ENCODE measurements at places on chromosomes 3 and 15.

GRCh38 chr3:171178714-171179113, 152.2 kb upstream of the SLC2A2 start:
- DNase-seq, result no peak

GRCh38 chr3:142768338-142768737, 44.5 kb downstream of the TRPC1 start:
- no peak for DNase-seq

GRCh38 chr3:195255176-195255500, 15.8 kb downstream of the XXYLT1 start:
- DNase-seq, result no peak

- no peak for DNase-seq
These were observed 21.1 kb downstream of the GCNT3 start for GRCh38 chr15:59632714-59633113.

DNA sequence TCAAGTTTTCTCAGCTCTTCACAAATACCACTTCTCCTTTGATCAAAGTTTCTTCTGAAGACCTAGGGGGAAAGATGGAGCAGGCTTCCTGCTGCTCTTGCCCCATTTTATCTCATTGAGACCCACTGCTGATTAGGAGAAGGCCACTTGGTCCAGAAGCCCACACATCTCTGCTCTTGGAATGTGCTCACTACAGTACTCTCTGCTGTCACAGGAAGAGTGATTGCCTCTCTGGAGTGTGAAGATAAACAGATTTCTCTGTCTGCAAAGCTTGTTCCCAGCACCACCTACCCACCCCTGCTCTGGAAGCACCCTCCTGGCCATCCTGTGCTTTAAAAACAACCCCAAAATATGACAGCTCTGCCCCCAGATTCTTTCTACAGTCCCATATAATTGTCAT, 41.3 kb upstream of the PRTG start:
- DNase-seq, result no peak

- DNase-seq, result no peak
These were observed 1.1 kb upstream of the CSK start for GRCh38 chr15:74780523-74781430.

- DNase-seq, result no peak
These were observed 22.8 kb downstream of the ADPGK start for GRCh38 chr15:72760590-72761260.

GRCh38 chr15:66720206-66721010, 18.4 kb downstream of the SMAD6 start:
- DNase-seq, result no peak

Data from NCI-H187 treated with DMSO at 0.1 percent for 48 hours (cell line).